Activated T-cell treated with anti-CD3 and anti-CD28 coated beads for 24 hours (primary cell): ENCODE measurements at places on chromosomes 7 and 10.

DNA sequence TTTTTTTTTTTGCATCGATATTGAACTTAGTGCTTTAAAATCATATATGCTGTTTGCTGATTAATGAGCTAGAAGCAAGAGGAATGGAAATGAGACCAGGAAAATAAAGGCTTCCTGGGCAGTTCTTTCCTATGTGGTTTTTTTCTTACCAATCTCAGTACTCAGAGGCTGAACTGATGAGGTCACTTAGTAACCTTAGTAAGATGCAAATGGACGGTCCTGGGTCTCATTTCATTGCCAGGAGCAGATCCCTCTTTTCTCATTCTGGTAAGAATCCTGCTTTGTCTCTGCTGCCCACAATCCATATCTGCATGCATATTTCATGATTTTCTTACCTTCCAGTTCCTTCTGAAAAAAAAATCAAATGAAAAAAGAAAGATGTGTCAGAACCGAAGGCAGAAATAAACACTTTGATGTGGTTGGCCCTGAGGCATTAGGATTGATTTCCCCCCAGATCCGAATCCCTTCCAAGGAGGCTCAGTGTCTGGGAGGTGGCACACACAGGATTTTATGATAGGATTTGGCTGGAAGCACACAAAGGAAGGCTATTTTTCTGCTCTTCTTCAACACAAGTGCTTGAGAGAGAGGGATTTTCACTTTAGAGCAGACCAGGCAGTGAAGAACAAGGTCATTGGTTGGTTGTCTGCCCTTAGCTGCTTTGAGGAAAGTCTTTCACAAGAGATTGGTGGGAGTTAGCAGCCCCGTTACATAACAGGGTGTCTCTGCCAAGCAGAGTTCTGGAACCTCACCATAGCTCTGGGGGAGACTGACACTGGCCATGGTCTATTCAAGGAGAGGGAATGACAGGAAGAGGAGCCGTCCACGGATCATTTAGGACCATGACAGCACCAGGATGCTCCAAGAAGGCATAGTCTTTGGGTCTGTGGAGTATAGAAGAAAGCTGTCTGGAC lies 150.0 kb downstream of the CAMK1D start:
- DNase-seq, result no peak

GRCh38 chr7:151871904-151872303 lies 5.0 kb downstream of the PRKAG2 start:
- no peak for DNase-seq

DNA sequence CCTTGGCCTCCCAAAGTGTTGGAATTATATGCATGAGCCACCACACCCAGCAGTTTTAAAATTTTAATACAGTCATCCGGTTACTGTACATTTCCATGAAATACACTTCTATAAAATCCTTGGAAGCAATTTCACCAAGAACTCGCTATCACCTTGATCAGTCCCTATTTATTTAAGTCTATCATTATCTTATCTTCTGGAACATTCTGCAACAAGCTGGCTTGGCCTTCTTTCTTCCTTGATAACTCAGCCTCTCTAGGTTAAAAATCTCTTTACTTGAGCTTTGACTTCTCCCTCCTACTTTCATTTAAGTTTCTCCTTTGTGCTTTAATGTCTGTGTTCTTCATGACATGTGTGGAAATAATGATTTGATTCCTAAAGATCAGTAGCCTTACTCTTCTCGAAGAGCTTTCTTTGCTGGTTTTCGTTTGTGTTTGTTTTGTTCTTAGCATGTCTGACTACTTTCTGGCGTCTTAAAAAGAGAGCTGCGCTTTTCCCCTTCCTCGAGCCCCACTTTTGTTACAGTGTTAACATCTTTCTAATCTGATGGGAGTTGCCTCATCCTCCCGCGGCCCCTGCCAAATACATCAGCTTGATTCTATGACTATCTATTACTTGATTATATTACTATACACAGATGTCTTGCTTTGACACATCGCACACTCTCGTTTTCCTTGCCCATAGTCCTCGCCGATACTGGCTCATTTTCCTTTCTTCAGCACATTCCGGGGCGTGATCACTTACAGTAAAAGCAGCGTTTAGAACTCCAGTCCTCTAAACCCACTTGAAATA lies 11.1 kb upstream of the CALML5 start:
- DNase-seq, result no peak

GRCh38 chr10:62708569-62708968 lies 96.0 kb upstream of the ADO start:
- DNase-seq, result no peak

- no peak for DNase-seq
Measured at GRCh38 chr7:50646069-50646468, 80.9 kb upstream of the DDC start.
